ENCODE measurements at places on chromosomes 7 and 10. TPM values are rescaled to one million over a fixed set of nuclear protein-coding genes. Genes with fewer than 3 reads are reported as not detected.

The BLNK gene
- 10.7 TPM for total RNA-seq

The NUTM2D gene
- total RNA-seq = 10.5 TPM

The CAMK1D gene
- 109 TPM for total RNA-seq

The PLEKHS1 gene
- total RNA-seq = not detected

The BTBD16 gene
- 4.0 TPM for total RNA-seq

Measured in dorsolateral prefrontal cortex (tissue), 122 donors.